Dermis blood vessel endothelial cell (primary cell): ENCODE measurements at places on chromosomes 12 and 14. TPM values are rescaled to one million over a fixed set of nuclear protein-coding genes. Genes with fewer than 3 reads are reported as not detected.

INHBC gene
- total RNA-seq, result not detected in 2 replicates

- no peak for DNase-seq
Measured at GRCh38 chr12:103600967-103601728, 14.1 kb downstream of the STAB2 start.

GMFB gene
- total RNA-seq, result 113 and 114 TPM in 2 replicates

RHEBL1 gene
- 1.2 and 2.0 TPM in 2 replicates for total RNA-seq

ACOT6 gene
- not detected in 2 replicates for total RNA-seq

LRRC43 gene
- 0.85 and 1.2 TPM in 2 replicates for total RNA-seq

DNA sequence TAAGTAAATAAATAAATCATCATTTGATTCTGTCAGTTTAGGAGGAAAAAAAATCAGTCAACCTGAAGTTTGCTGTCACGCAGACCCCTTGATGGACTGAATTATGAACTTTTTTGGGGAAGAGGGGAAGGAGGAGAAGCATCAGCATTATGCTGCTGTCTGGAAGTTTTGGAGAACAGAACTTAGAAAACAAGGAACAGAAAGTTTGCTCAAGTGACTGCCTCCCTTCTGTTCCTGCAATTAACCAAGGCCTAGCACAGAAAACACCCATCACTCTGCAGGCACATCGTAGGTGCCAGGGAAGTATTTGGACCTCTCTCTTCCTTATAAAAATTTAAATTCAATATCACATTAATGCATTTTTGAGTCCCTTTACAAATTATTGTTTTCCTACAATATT lies 283.8 kb downstream of the VRK1 start:
- DNase-seq, result no peak

DNA sequence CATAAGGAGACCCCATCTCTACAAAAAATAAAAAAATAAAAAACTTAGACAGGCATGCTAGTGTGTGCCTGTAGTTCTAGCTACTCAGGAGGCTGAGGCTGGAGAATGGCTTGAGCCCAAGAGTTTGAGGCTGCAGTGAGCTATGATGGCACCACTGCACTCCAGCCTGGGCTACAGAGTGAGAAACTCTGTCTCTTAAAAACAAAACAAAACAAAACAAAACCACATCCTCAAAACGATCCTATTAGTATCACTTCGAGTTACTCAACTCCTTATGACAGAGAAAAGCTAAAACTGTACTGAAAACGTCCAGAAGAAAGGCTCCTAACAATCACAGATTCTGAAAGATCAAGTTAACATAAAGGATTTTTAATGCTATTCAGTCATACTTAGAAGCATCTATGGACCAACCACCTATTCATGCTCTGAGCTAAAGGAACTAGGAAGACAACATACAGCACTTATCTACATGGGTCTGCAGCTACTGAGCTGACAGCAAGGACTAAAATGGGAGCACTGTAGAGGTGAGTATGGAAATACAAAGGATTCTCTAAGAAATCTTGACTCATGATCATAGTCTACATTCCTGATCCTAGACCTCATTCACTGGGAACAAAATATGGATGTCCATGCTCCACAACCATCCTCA lies 75.3 kb upstream of the DUSP6 start:
- no peak for DNase-seq

NKX2-8 gene
- total RNA-seq, result not detected in 2 replicates

- DNase-seq, result no peak
Measured at GRCh38 chr14:96688629-96689028, 108.6 kb upstream of the VRK1 start.

DNA sequence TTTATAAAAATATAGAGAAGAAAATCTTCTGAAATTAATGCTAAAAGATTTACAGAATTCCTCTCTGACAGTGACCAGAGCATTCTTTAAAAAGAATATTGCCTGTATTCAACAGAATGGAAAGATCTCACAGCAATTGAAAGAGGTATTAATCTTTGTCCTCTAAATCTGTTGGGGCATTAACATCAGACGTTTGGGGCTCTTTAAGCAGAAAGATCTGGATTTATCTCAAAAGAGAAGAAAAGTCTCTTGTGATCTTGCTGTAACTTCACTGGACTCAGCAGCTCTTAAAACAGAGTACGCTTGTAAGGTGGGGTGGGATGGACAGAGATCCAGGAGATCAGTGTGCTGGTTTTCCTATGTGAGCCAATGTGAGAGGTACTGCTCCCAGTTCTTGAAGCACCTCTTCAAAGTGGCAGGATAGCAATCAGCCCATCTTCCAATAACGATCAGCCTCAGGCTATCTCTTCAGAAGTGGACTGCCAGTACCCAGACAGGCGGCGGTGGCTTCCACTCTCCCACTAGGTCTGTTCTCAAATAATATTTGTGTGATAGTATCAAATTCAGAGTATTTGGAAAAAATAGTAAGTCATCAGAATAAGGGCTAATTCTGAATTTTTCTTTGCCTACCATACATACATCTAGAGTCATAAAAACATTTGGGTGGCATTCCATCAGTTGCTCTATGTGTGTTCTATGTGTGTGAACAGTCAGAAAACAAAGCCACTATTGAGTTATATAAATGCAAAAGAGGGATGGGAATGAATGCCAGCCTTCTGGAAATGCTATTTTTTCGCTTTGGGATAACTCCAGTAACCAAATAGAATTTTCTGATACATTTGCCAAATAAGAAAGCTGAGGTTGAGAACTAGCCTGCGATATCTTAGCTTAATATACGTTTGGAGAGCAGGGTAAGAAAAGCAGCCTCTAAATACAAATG lies 237.4 kb upstream of the RGS6 start:
- no peak for DNase-seq

CHGA gene
- total RNA-seq, result under 0.01 and 0.09 TPM in 2 replicates

GRCh38 chr14:99381688-99382060 lies 99.0 kb downstream of the SETD3 start:
- no peak for DNase-seq

- no peak for DNase-seq
Measured at GRCh38 chr12:103529306-103529705, 33.5 kb upstream of the C12orf42 start.

DNA sequence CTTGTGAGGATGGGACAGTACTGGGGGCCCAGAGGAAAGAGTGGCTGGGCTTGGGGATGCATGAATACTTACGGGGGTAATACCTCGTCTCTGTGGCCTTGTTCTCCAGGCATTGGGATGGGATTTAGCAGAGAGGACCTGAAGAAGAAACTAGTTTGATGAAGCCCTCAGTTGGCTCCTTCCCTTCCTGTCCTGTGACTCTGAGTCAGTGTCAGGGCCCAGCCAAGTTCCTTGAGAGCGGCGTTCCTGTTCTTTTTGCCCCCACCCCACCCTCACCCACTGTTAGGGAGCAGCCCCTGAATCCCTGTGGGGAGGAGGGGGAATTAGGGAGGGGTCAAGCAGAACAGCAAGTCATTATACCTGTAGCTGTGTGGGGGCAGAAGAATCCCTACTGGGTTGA lies 5.2 kb upstream of the LRP1-AS start:
- DNase-seq, result peak; percentile 19

C12orf56 gene
- total RNA-seq, result under 0.01 and 0.05 TPM in 2 replicates
